Lower leg skin (tissue), 4 donors: ENCODE measurements at places on chromosomes 13 and 19. TPM values are rescaled to one million over a fixed set of nuclear protein-coding genes. Genes with fewer than 3 reads are reported as not detected.

DNA sequence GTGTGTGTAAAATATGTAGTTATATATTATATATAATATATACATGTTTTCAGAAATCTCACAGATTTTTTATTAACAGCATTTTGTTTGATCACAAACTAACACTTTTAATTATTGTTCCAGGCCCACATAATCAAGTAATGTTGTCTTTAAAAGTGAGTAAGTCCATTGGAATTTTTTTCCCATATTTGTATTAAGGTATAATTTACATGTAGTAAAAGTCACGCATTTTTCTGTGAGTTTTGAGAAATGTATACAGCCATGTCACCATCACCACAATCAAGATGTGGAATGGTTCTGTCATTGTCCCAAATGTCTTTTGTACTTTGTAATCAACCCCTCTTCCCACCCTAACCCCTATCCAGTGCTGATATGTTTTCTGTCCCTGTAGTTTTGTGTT, 120.0 kb upstream of the RFC3 start:
- no peak for DNase-seq

DNA sequence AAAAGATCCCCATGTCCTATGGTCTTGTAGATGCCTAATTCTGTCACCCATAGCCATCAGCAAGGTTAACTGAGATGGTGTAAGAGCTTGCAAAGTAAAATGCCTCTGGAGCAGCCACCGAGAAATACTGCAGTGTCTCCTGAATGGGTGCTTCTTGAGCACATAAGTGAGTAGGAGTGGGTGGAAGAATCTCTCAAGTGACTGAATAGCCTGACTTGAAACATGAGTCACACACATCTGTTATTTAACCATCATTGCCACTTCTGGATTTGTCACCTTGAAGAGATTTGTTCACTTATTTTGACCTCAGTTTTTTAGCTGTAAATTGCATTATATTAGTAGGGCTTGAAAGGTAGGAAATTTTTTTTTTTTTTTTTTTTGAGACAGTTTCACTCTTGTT, 2.3 kb downstream of the ZNF714 start:
- DNase-seq = no peak

DNA sequence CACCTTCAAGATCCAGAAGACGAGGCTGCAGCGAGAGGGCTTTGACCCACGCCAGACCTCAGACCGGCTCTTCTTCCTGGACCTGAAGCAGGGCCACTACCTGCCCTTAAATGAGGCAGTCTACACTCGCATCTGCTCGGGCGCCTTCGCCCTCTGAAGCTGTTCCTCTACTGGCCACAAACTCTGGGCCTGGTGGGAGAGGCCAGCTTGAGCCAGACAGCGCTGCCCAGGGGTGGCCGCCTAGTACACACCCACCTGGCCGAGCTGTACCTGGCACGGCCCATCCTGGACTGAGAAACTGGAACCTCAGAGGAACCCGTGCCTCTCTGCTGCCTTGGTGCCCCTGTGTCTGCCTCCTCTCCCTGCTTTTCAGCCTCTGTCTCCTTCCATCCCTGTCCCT, 7.0 kb upstream of the PGLS start:
- DNase-seq = no peak

Gene SPACA6
- 3.8 TPM for total RNA-seq

Gene RTBDN
- total RNA-seq = not detected
